ENCODE measurements at places on chromosomes 12 and 14. TPM values are rescaled to one million over a fixed set of nuclear protein-coding genes. Genes with fewer than 3 reads are reported as not detected.

The MYF5 gene
- total RNA-seq = not detected

The CLEC1A gene
- not detected for total RNA-seq

The DPPA3 gene
- not detected for total RNA-seq

The KIF21A gene
- 34.6 TPM for total RNA-seq

The TMEM179 gene
- total RNA-seq = 0.48 TPM

The PROX2 gene
- total RNA-seq = 1.5 TPM

- no peak for DNase-seq
These were observed 7.4 kb upstream of the IGFBP6 start for GRCh38 chr12:53090105-53090504.

GRCh38 chr12:22729957-22730443 is 105.0 kb downstream of the ETNK1 start:
- no peak for DNase-seq

DNA sequence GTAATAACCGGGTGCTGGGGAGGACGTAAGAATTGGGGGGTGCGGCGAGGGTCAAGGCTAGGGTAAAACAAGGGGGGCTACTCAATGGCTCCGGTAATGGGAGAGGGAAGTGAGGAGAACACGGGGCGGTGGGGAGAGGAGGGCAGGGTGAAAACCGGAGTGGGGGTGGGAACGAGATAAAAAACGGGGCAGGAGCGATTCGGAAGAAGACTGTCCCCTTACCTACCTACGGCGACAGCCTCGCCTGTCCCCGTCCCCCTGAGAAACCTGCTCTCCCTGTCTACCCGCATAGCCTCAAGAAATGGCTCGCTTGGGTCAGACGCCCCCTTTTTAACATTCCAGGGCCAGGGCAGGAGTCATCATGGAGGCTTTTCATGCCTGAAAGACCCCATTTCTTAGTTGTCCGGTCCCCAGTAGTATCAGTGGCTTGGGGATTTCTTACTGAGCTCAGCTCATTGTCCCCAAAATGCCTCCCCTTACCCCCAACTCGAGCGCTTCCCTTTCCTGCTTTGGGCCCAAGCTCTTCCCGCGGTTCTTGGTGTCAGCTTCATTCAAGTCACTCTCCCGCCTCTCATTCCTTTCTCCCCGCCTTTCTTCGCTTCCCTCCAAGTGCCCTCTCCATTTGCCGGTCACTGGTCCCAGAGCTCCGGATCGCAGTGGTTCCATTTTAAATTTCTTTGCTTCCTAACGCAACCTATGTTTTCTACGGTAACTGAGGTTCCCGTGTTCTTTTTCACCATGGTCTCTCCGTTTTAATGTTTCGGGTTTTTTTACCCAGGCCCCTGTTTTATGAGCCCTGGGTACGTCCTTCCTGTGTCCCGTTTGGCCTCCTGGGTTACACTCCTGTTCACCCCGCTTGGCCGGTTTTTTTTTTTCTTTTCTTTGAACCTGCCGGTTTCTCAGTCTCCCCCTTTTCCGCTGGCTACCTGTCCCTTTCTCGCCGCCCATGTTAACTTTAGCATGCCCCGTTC is 1.2 kb upstream of the WSB2 start:
- DNase-seq = no peak

DNA sequence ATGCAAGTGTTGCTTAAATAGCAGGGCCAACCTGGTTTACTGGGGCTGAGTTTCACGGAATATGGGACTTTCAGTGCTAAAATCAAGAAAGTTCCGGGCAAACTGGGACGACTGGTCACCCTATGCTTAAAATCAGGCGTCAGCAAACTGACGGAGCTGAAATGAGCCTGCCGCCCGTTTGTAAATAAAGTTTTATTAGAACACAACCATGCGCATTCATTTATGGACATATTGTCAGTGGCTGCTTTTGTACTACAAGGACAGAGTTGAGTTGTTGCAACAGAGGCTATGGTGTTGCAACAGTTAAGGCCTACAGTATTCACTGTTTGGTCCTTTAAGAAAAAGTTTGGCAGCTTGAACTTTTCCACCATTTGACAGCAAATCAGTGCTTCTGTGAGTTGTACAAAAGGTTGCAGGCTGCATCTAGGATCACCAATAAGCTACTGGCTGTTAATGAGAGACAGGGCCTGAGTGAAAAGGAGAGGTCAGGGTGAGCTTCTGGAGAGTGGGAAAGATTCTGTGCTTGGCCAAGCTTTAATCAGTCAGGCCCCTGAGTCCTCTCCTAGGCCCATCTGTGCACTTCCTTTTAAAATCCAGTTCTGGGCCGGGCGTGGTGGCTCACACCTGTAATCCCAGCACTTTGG is 13.3 kb downstream of the SELPLG start:
- no peak for DNase-seq

- no peak for DNase-seq
These were observed 7.8 kb downstream of the IKZF4 start for GRCh38 chr12:56028511-56029165.

DNA sequence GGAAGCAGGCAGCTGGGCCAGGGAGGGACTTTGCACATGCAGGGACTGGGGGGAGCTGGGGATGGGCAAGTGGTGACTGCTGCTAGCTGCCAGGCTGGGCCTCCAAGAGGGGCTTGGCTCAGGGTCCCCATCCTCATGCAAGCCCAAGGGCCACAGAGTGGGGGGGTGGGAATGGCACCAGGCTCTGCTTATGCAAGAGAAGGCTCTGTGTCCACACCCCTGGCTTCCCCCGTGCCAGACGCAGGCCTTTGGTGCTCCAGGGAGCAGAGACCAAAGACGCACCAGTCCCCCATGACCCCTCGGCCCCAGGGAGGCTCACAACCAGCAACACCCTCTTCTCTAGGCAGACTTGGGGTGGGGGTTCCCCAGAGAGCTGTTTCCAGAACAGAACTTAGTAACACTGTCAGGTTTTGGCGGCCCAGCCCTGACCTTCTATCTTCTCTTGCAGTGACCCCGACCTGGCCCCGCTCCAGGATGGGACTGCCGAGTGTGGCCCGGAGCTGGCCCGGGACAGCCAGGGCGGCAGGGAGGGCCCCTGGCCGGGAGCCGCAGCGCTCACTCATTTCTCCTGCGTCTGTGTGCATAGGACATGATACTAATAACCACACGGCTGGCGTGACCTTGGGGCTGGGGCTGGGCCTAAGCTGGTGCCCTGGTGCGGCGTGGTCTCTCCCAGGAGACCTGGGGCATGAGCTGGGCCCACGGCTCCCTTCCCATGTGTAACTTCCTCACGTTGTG is 14.3 kb downstream of the XRCC3 start:
- peak; percentile 57 for DNase-seq

GRCh38 chr14:97407701-97408407 is 610.7 kb downstream of the VRK1 start:
- DNase-seq = no peak

DNA sequence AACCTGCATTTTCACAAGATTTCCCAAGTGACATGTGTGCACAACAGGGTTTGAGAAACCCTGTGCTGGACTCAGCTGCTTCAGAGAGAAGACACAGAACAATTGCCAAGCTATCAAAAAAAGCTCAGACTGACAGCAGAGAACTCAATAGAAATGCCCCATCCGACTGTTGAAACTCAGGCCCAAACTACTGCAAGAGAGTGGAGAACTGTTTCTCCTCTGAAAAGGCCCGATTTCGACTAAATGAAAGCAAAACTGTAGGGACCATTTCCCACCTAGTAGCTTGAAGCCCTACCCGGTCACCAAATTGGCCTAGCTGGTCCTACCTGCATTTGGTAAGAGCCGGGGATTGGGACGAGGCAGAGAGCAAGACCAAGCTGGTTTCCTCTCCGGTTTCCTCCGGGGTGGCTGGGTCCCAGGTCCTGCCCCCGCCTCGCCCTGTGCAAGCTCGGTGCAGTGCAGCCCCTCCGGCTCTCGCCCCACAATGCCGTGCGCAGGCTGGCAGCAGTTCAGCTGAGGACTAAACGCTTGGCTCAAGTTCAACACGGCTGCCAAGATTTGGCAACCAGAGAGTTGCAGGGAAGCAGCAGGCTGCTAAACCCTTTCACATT is 1180.6 kb downstream of the VRK1 start:
- DNase-seq = no peak

DNA sequence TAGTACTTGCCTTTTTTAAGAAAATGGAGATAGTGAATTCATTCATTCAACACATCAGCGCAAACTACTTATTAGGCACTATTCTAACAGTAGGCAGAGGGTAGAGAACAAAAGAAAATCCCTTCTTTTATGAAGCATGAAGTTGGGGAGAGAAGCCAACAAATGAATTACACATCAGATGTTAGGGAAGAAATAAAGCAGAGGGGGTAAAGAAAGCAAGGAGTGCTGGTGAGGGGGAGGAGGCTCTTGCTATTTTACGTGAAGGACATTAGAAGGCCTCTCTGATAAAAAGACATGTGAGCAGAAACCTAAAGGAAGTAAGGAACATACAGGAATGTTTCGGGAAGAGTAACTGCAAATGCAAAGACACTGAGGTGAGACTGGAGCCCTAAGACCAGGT is 22.2 kb downstream of the TFCP2 start:
- no peak for DNase-seq

DNA sequence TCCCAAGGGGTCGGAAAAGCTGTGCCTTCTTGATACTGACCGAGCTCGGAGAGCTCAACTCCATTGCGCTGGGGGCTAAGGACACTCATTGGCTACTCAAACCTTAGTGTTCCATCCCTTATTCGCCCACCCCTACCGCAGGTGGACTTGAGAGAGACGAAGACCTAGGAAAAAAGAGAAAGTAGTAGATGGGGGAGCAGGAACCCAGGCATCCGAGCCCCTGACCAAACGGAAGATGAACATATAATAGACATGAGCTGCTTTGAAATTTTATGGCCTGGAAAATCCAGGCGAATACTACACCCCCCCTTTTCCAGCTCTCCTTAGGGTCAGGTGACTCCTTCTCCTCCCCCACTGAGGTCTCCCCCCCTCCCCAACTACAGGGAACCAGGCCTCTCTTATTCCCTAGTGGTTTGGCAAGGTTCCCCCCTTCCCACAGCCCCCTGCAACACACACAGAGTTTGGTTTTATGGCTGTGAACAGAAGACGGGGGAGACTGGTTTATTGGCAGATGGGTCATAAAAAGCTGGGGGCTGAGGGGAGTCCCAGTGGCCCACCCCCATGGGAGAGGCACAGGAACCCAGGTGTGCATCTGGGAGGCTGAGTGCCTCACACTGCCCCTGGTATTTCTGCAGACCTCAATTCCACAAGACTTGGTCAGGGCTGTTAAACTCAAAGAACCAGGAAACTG is 1.6 kb downstream of the GDF11 start:
- no peak for DNase-seq

DNA sequence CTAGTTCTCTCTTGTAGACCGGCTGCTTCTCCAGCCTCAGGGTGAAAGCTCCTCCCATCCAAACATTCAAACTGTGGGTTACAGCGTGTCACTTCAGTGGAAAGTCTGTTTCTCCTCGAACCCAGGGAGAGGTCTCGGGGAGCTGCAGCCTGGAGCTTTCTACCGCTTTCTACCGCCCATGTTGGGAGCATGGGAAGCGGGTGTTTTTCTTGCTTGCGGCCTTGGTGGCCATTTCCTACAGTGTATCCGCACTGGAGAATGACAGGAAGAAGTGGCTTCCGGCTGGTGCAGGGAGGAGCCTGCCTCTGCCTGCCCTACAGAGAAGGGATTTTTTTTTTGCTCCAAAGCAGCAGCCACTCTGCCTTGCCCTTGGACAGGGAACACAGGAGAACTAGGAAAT is 21.2 kb downstream of the ZFP36L1 start:
- no peak for DNase-seq

DNA sequence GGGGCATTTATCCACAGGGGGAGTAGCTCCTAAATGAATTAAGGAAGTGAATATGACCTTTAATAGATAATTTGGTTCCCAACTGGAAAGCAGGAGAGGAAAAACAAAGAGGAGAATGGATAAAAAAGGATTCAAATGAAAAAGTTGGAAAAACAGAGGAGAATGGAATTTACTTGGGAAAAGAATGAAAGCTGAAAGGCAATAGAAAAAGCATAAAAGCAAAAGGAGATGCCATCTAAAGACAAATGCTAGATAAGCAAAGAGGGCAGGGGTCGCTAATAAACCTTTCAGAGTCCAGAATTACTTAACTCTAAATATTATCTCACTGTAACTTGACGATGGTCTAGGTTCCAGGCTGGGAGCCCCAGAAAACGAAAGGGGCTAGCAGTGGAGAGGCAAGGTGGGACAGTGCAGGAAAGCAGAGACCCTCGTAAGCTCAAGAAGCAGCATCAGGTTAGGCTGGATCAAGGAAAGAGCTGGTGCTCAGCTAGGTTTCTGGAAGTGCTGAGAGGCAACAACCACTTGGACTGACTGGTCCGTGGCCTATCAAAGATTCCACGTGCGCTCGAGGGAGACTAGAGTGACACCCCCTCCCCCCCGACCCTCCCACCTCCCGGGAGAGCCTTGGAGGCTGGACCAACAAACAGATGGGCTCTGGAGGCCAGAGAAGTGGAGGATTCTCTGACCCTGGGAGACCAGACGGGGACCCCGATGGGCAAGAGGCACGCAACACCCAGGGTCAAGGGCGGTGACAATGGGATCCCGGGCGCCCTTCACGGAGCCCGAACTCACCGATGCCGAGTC is 1.2 kb downstream of the SLC2A13 start:
- no peak for DNase-seq

- no peak for DNase-seq
These were observed 79.1 kb downstream of the KCNK13 start for GRCh38 chr14:90140956-90141316.

Measured in natural killer cell treated with Interleukin-12 subunit alpha and Interleukin-12 subunit beta and Interleukin-15 and Interleukin-18, amount 100 ng/mL, for 72 hours (primary cell).